Stimulated activated CD8-positive, alpha-beta memory T cell treated with anti-CD3 and anti-CD28 coated beads, Interleukin-7, amount 100 ng/mL, for 24 hours (primary cell): ENCODE measurements at places on chromosomes 13 and 19.
A peak's percentile ranks its signal among the peaks of the same experiment; 100 is the strongest.

DNA sequence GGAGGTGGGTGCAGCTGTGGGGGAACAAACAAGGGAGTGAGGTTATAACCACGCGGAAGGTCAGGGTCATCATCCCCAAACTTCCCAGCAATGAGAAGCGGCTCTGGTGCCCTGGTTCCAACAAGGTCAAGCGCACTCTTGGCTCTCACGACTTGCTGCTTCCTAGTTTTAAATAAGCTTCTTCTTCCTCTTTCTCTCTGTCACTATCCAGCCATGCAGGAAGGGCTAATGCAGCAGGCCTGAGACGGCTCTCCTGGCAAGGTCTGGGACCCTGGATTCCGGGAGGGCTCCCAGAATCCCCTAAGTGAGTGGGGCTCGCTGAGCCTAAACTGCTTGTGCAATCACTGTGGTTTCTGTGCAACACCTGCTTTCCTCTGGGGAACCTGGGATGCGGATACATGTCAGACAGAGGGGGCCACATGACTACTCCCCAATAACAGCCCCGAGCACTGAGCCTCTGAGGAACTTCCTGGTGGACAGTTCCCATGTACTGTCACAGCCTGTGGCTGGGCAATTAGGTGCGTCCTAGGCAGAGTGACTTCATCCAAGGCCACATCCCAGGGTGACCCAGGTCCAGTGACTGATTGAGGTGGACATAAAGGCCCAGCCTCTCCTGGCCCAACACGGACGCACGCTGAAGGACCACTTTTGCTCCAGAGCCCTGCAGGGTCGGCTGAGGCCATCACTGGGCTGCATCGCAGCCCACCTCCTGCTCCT is 24.2 kb downstream of the VRK3 start:
- no peak for DNase-seq

DNA sequence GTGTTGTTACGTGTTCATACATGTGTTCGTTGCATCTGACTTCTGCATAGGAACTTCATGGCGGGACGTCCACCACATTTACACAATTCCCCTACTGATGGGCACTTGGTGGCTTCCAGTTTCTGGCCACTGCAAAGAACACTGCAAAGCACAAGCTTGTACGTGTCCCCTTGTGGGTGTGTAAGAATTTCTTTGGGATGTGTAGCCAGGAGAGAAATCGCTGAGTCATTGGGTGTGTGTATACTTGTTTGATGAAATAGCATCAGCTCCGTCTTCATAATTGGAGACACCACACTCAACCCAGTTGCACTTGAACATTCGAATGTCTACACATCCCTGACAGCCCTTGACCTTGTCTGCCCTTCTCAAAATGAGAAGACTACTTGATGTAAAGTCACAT is 19.2 kb downstream of the KLK5 start:
- DNase-seq: no peak

- DNase-seq: no peak
These were observed 42.8 kb downstream of the RNF6 start for GRCh38 chr13:26179344-26179743.

DNA sequence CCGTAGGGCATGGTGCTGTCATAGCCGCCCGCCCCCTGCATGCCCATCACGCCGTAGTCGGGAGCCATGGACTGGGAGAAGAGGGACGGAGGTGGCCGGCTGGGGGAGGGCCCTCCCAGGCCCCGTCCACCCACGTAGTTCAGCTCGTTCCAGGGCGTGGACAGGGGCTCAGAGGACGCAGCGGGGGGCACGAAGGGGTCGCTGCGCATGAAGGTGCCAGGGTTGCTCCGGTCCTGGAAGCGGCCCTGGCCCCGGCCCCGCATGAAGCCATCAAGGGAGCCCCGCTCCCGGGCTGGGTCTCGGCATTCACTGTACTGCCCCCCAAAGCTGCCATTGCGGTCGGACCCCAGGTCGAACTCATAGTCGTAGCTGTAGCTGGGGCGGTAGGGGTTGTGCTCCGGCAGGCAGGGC is 6.7 kb downstream of the AKAP8 start:
- no peak for DNase-seq

- DNase-seq: no peak
These were observed 32.6 kb downstream of the RUBCNL start for GRCh38 chr13:46354156-46355087.

- peak; percentile 33 for DNase-seq
These were observed 3.8 kb downstream of the ATP12A start for GRCh38 chr13:24683838-24684599.

DNA sequence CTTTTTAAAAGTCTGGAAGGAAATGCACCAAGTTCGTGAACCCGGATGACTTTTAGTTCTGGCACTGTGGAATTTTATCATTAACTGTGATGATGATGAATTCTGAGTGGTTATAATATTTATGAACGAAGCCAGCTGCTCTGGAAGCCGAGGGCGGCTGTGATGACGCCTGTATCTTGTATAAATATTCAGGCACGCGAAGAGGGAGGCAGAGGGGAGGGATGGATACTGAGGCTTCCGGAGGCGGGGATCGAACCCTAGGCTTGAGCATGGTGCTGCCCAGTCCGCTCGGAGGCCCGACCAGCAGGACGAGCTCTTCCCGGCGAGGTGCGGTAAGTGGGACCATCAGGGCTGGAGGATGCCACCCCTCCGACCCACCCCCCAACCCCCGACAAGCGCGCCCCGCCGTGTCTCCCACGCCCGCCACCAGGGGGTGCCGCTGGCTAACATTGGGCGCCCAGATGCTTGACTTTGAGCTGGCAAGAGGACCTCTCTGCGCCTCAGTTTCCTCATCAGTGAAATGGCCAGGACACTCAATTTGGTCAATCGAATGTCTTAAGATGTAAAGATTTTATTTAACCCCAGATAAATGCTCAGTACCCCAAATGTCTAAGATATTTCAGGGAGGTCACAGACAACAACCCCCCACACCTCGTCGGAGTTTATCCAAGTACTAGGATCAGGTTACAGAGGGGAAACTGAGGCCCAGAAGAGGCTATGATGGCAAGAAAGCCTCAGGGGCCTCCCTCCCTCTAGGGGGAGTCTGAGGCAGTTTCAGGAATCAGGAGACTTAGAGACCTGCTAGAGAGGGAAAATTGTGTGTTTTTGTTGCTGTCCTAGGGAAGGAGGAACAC is 4.5 kb upstream of the RAB3A start:
- DNase-seq: peak; percentile 27

- DNase-seq: no peak
These were observed 51.3 kb upstream of the PCDH9 start for GRCh38 chr13:67281466-67281865.

DNA sequence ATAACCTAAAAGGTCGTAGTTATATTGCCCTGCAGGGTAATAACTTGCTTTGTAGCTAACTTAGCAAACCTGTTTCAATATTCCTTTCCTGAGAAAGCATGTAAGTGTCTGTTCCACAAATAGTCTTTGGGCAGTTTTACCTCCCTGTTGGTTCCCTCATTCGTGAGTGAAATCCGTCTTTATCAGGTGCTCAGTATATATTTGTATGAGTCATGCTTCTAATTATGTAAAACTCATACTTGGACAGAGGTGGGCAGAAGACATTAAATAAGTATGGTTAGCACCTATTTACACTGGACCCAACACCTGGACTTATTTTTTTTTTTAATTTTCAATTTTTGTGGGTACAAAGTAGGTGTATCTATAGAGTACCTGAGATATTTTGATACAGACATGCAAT is 44.9 kb upstream of the MEDAG start:
- DNase-seq: no peak

DNA sequence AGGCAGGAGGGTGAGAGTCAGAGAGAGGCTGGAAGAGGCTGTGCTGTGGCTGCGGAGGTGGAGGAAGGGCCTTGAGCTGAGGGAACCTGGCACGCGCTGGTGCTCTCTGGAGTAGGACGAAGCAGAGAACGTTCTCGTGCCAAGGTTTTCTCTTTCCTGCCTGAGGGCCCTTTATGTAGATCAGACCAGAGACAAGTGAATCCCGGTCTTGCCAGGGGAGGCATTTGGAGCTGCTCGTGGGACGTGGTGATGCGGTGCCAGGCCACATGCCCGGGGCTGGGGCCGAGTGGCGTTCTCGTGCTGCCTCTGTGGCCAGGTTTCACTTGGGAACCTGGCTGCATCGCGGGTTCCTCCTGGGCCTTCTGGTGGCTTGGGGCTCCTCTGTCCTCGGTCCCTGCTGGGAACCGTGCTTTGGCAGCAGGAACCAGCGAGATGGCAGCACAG is 54.2 kb downstream of the KDM4B start:
- DNase-seq: no peak

DNA sequence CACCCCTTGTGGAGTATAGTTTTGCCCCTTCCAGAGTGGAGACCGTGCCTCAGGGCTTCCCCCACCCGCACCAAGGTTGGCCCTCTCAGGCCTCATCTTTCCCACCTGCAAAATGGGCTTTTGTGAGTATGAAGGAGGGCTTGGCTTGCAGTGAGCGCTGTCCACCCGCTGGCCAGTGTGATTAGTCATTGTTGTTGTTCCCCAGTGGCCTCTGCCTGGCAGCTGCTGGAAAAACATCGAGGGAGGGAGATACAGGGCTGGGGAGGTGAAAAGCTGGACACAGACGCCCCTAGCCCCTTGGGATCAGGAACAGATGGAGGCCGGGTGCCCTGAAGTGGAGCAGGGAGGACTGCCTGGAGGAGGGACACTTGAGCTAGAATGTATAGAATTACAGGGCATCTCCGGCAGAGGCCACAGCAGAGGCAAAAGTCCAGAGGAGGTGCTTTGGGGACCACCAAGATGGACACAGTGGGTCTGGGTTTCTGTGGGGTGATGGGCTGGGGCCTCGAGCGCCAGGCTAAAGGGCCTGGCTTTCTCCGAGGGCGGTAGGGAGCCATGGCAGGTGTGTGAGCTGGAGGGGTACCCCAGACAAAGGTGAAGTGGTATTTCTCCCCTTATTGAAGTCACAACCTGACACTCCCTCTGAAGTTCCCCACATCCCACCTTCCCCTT is 3.9 kb upstream of the IL12RB1 start:
- no peak for DNase-seq

GRCh38 chr19:2796659-2797266 is 11.5 kb downstream of the THOP1 start:
- no peak for DNase-seq

GRCh38 chr19:10805065-10805757 is 30.8 kb downstream of the TMED1 start:
- DNase-seq: no peak

DNA sequence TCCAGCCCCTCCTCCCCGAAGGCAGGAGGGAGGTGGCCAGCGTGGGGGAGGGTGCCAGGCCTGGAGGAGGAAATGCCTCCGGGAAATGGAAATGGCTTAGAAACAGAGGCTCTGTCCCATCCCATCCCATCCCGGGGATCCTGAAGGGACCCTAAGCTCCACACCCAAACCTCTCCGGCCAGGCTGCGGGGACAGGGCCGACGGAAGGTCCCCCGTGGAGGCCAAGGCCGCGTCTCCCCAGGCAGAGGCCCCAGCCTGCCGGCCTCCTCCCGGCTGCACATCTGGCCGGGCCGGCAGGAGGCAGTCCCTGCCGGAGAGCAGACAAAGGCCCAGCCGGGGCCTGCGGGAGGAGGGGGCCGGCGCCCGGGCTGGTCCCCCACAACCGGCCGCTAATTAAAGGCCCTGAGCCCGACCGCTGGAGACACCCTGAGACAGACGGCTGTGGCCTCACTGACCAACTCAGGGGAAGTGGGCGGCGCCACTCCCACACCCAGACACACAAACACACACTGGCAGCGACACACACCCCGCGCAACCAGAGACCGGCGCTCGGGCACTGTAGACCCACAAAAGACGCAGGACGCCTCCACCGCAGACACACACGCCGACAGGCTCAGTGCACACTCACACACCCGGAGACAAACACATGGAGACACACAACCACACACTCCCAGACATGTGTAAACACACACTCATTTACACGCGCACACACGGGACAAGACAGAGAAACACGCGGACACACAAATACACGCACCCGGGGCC is 1.1 kb downstream of the ADAMTS10 start:
- no peak for DNase-seq

DNA sequence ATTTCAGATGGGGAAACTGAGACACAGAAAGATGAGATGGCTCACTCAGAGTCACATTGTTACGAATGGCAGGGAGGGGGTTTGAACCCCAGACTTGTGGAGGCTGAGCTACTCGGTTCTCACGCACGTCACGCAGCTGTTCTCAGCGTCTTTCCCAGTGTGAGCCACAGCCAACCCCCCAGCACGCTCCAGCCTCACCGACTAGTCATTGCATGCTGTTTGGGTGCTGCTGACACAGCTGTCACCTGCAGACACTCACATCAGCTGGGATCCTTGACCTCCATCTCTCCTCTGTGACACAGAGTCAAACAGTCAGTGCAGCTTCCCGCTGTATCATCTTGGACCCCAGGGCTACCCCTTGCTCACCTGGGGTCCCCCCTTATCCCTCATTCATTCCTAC is 2.4 kb upstream of the NCAN start:
- no peak for DNase-seq

- no peak for DNase-seq
These were observed 59.7 kb downstream of the SHISA2 start for GRCh38 chr13:25992076-25992475.

DNA sequence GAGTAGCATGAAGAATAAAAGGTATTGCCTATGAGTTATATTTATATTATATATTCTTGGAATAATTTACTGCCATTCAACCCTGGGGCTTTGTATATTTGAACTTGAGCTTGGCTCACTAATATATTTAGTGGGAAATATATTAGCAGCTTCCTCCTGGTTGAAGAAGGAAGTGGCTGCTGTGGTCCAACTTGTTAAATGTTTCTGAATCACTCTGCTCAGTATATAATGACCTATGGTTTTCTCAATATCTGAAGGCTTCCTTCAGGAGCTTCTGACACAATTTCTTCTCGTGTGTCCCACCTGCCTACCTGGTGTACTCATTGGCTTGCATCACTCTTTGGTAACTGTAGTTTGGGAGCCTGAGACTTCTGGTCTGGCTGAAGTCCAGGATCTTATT is 646.4 kb downstream of the TBC1D4 start:
- no peak for DNase-seq
